ENCODE measurements at places on chromosomes 11 and 22. TPM values are rescaled to one million over a fixed set of nuclear protein-coding genes. Genes with fewer than 3 reads are reported as not detected.

The P2RX3 gene
- polyA plus RNA-seq, result 5.4 TPM

The APOC3 gene
- not detected for polyA plus RNA-seq

The CASTOR1 gene
- 4.0 TPM for polyA plus RNA-seq

The OR52I1 gene
- polyA plus RNA-seq, result not detected

DNA sequence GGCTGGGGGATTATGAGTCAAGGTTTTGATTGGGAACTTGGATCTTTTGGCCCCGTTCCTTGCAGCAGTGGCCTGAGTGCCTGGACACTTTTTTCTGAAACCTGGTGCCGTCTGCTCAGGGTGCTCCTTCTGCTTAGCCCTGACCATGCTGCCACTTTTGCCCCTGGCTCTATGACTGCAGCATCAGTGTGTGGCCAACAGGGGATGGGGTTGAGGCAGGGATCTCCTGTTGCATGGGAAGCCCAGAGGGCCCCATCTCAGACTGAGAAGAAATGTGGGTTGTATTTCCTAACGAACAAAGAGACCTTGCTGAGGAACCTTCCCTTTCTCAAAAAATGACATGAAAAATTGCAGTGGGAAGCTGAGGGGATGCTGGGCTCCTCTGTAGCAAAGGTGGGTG is 18.7 kb downstream of the POU2F3 start:
- no peak for DNase-seq

DNA sequence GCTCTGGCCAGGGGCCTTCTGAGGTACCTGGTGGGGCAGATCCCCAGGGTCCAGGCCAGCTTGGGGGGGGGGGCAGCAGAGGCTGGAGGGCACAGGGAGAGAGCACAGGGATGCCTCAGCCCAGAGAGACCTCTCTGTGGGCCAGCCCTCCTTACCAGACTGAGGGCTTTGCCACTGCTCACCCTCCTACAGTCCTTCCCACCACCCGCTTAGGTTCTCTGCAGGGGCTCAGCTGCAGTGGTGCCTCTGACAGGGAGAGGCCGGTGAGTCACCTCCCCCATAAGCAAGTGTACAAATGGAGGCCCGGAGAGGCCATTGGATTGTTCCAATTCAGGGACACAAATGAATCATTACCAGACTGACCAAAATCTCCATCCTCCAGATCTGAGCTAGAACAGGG is 68.1 kb upstream of the LMO1 start:
- DNase-seq, result no peak

DNA sequence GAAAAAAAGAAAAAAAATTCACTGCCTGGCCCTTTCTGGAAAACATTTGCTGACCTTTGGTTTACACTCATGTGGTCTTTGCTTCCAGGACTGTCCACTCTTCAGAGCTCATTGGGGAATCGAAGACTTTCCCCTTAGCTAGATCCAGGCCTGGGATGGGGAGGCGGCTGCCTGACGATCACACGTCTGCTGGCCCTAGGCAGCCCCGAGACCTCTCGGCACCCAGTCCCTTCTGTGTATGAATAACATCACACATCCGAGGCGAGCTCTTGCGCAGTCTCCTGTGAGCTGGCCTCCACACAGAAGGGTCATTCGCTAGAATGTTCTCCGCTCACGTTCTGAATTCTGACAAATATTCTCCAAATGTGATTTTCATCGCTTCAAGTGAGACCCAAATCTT is 25.7 kb upstream of the GAL start:
- DNase-seq, result no peak

DNA sequence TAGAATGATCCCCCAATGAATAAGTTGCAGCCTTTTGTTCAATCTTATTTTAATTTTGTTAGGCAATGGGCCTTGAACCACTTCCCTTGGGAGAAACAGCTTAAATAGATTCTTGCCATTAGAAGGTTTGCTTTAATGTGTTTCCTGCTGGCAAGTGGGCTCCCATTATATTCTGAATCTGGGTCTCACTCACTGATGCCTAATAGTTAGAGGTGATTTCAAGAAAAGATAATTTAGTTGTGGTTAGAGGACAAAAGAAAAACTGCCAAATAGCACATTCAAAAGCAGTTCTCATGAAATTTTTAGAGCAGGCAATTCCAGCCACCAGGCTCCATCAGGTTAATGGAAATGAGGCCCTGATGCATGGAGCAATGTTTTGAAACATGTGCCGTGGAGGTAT is 362.6 kb upstream of the CHORDC1 start:
- DNase-seq, result no peak

- DNase-seq, result no peak
These were observed 91.1 kb downstream of the ETS1 start for GRCh38 chr11:128496249-128496648.

- DNase-seq, result no peak
These were observed 17.1 kb downstream of the PATZ1 start for GRCh38 chr22:31329029-31329428.

- DNase-seq, result no peak
These were observed 5.7 kb upstream of the OR51B4 start for GRCh38 chr11:5307256-5308019.

- no peak for DNase-seq
These were observed 101.1 kb downstream of the MUC15 start for GRCh38 chr11:26470992-26471391.

DNA sequence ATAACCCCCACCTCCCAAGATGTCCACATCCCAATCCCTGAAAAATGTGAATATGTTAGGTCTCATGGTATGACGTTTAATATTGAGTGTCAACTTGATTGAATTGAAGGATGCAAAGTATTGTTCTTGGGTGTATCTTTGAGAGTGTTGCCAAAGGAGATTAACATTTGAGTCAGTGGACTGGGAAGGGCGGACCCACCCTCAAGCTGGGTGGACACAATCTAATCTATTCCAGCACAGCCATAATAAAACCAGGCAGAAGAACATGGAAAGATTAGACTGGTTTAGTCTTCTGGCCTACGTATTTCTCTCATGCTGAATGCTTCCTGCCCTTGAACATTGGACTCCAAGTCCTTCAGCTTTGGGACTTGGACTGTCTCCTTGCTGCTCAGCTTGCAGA is 315.5 kb downstream of the GUCY1A2 start:
- DNase-seq, result no peak
